ENCODE measurements at places on chromosomes 11 and 22.
A peak's percentile ranks its signal among the peaks of the same experiment; 100 is the strongest.

DNA sequence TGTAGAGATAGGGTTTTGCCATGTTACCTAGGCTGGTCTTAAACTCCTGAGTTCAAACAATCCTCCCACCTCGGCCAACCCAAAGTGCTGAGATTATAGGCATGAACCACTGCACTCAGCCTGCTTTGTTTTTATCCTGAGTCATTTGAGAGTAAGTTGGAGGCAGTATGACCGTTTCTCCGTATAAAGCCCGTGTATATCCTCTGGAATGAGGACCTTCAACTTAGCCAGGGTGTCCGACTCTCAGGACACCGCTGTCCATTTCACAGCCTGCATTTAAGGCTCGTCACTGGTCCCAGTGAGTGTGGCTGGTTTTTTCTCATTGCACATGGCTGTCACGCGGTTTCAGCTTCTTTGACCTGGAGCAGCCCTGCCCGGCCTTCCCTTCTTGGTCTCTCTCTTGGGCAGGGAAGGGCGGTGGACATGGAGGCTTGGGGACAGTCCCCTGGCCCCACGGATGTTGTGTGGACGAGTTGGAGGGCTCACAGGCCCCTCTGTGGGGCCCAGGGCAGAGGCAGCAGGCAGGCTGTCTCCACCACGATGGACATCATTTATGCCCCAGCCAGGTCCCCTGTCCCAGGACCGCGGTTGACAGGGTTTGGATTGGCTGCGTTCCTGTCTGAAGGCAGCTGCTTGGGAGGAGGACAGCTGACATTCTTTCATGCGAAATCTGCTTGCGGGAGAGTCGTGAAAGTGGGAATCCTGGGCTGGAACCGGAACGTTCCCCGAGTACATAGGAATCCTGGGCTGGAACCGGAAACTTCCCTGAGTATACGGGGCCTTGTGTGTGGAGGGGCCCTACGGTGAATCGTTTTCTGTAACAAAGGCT lies 93.3 kb downstream of the KCNQ1 start:
- no peak for DNase-seq

- no peak for DNase-seq
These were observed 5.2 kb downstream of the UPB1 start for GRCh38 chr22:24500277-24500820.

- no peak for DNase-seq
These were observed 89.7 kb downstream of the BRD1 start for GRCh38 chr22:49738006-49738405.

DNA sequence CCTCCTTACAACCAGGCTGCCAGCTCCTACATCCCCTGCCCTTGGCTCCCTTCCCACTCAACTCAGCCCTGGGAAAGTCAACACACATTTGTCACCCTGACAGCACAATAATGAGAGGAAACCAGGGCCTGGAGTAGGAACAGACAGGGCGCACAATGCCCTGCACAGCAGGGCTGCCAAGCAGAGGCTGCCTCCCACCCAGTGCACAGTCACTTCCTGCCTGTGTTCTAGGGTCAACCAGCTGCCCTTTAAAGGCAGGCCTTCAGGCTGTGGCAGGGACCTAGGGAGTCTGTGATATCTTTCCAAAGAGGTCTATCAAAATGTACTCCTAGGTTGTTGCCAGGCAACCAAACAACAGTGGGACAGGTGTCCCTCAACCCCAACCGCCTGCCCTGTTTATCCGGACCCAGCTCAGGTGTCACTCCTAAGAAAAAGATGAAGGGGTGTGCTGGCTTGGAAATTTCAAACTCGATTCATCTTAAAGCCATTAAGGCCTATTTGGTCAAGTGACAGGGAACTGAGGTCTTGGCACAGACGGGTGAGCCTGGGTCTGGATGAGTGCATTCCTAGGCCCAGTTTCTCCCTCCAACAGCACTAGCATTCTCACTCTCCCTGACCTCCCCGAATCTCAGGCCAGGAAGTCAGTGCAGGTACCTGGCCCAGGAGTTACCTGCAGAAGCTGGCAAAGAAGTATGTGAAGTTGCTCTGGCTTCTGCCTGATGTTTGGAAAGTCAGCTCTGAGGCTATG lies 110.3 kb upstream of the PITPNB start:
- DNase-seq, result peak; percentile 95

DNA sequence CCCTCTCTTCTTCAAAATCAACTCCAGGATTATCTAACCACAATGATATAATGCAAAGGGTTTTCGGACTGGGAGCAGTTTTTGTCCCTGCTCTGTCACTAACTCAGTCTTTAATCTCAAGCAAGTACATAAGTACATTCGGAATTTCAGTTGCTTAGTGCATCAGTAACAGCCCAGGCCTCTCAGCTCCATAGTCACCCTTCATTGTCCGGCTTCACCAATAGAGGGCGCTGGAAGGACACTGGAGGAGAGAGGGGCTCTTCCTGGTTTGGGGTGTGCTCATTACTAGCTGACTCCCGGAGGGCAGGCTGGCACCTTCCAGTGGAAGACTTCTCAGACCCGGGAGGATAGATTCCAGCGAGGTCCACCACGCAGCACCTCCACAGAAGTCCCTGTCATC lies 90.4 kb upstream of the PDGFD start:
- no peak for DNase-seq

- DNase-seq, result no peak
These were observed 163.4 kb upstream of the NECTIN1 start for GRCh38 chr11:119892311-119892808.

DNA sequence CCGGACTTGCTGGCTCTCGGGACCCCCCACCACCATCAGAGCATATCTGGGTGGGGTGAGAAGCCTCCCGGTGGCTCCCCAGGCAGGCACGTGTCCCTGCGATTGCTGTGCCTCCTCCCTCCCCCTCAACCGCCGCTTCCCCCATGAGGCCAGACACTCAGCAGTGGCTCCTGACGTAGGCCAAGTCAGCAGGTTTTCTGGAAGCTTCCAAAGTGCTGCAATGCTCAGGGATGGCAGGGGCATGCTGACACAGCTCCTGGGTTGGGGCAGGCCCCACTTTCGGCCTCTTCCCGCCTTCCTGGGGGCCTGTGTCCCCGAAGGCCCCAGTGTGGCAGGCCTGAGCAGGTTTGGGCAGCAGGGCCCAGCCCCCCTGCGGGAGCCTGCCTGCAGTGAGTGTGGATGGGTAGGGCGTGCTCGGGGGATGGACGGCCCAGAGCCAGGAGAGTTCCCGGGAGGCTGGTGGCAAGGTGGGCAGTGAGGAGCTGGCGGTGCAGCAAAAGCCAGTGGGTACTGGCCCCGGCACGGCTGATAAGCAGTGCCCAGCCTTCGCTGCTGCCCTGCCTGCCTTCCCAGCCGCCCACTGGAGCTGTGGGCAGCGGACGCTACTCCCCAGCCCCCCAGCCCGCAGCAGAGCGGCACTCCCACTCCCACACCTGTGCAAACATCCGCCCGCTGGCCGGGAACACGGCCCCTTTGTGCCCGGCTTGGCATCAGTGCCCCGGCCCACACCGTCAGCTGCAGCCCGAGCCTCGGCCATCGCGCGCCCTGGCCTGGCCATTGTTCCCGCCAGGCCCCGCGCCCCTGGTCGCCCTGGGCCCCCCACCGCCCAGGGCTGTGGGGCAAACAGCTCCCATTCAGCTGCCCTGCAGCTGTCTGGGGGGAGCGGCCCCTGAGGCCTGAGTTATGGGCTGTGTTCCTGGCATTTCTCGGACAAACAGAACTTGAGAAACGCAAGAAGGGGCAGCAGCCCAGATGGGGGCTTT lies 125.0 kb downstream of the KCNQ1OT1 start:
- DNase-seq, result peak; percentile 68

DNA sequence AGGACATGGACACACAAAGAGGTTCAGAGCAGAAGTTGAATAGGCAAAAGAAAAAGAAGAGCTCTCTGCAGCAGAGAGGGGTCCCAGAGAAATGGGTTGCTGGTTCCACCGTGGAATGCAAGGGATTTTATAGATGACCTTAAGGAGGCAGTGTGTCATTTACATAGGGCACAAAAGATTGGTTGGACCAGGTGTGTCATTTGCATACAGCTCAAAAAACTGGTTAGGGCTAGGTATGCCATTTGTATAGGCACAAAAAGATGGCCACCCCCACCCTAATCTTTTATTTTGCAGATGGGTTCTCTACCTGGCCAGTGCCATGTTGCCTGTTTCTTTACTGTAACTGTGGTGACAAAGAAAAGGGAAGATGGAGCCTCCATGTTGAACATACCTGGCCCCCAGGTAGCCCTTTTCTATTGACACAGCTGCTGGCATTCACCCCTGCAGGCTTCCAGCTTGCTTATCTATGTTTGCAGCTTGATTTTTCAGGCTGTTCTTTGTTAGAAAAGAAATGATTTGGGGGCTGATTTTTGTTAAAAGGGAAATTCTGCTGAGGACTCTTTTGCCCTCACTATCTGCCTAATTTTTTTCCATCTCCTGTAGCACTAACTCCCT lies 3.1 kb upstream of the CAVIN3 start:
- DNase-seq, result no peak

DNA sequence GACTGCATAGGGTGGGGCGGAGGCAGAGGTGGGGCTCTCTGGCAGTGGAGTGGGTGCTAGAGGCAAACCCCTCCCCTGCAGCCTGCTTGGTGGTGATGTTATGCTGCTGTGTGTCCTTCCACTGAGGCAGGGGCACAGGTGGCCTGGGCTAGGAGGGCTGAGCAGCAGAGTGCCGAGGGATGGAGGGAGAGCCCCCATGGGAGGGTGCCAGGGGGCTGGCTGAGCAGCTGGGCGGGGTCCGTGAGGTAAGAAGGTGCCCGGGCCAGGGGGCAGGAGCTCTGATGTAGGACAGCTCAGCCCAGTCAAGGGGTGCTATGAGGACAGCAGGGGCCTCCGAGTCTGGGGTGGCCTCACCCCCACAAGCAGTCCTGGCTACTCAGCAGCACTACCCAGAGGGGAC lies 4.2 kb downstream of the CLDN5 start:
- DNase-seq, result no peak

GRCh38 chr11:128187377-128187776 lies 400.0 kb downstream of the ETS1 start:
- no peak for DNase-seq

DNA sequence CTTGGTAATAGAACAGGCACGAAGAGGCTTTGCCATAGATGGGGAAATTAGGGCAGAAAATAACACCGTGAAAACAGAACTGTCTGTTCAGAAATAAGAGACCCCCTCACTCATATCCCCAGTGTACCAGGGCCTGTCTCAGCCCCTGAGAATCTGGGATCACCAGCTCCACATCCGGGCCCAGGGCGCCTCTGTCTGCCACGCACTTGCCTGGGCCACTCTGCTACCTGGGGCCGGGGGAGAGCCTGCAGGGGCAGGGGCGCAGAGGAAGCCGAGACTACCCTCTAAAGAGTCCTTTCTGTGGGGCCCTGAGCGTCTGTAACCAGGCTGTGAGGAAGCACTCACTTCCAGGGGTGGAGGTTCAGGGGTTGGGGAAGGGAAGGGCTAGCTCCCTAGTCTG lies 19.8 kb downstream of the NECTIN1 start:
- no peak for DNase-seq

GRCh38 chr11:45384711-45385241 lies 98.6 kb upstream of the SYT13 start:
- peak; percentile 19 for DNase-seq

GRCh38 chr11:15837901-15838489 lies 518.4 kb downstream of the SOX6 start:
- no peak for DNase-seq

DNA sequence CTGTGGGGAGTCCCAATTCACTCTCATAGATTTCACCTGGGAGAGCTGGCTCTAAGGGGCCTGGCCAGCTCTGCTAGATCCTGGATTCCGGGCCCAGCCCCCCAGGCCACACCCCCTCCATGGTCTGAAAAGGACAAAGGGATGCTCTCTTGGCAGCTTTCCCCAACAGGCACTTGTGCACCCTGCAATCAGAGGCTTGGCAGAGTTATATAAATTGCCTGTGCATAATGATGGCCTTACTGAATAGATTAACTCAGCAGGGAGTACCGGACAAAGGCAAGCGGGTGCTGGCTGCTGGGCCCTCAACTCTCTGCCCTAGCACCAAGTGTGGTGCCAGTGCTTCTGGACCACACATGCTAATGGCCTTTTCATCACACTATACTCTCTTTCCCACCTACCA lies 461.6 kb downstream of the BUD13 start:
- peak; percentile 98 for DNase-seq

GRCh38 chr22:27863001-27863400 lies 56.1 kb downstream of the PITPNB start:
- DNase-seq, result no peak

GRCh38 chr11:77147668-77148321 lies 19.7 kb downstream of the MYO7A start:
- peak; percentile 18 for DNase-seq

DNA sequence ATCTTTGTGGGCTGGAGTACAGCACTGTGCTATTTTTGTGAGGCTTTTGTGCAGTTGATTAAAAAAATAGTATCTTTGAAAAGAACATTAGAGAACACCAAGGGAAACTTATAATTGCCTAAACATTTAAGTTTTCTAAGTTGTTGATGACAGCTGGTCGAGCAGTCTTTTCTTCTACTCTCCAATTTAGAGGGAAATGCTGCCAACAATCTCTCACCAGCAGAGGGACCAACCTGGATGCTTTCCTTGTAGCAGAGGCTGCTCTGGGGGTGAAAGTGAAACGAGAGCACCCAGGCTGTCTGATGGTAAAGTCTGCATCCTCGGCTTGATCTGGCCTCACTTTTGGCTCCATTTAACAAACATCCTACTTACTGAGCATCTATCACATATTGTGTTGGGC lies 1286.5 kb upstream of the TENM4 start:
- DNase-seq, result peak; percentile 14

- peak; percentile 38 for DNase-seq
These were observed 23.5 kb downstream of the SUN2 start for GRCh38 chr22:38732251-38732815.

- DNase-seq, result no peak
These were observed 57.0 kb downstream of the OR10A6 start for GRCh38 chr11:7874056-7874455.

- no peak for DNase-seq
These were observed 370.2 kb downstream of the AASDHPPT start for GRCh38 chr11:106447631-106448191.

DNA sequence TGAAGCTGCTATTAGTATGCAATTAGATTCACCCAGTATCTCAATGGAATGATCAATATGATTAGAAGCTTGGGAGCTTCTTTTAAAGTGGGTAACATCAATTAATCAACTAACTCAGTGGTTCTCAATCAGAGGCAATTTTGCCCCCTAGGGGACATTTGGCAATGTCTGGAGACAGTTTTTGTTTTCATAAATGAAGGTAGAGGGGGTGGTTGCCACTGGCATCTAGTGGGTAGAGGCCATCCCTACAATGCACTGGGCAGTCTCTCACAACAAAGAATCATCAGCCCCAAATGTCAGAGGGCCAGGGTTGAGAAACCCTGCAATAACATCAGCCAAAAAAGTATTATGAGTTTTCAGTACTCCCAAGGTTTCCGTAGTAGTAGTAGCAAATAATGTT lies 5.9 kb upstream of the AMOTL1 start:
- DNase-seq, result no peak

DNA sequence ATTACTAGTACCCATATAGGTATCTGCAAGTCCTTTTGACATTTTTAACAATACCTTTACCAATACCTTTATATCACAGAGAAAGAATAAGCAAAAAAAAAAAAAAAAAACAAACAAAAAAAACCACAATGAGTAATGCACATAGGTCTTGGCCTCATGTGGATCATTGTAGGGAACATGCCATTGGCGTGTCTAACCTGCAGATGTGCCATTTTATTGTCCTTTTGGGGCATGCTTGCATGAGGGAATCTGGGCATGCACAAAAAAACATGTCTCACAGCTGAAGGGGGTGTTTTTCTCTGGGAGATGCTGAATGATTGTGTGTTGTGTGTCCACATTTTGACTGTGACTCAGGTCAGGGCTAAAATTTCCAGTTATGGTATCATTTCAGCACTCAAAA lies 361.6 kb downstream of the GUCY1A2 start:
- no peak for DNase-seq

- DNase-seq, result no peak
These were observed 7.9 kb downstream of the TIGD3 start for GRCh38 chr11:65362320-65362931.

- no peak for DNase-seq
These were observed 3.1 kb upstream of the IL17REL start for GRCh38 chr22:50015451-50016307.

All from NCI-H1092 treated with DMSO at 0.1 percent for 48 hours (cell line).